ENCODE measurements at places on chromosomes 16 and 17. TPM values are rescaled to one million over a fixed set of nuclear protein-coding genes. Genes with fewer than 3 reads are reported as not detected.

The KRTAP1-5 gene
- total RNA-seq = not detected

GRCh38 chr16:74480150-74481029 is 59.1 kb upstream of the CLEC18B start:
- DNase-seq = peak; percentile 86
- H3K27ac ChIP-seq = peak overlapping the region; percentile 66
- H3K4me1 ChIP-seq = peaks cover 38% of the 10 kb centered on the region
- no peak overlapping the region for H3K4me3 ChIP-seq
- no peaks in the 10 kb centered on the region for H3K27me3 ChIP-seq
- no peaks in the 10 kb centered on the region for H3K36me3 ChIP-seq

The SPIRE2 gene
- 131 TPM for total RNA-seq

GRCh38 chr16:25416002-25416401 is 158.4 kb upstream of the ZKSCAN2 start:
- no peaks in the 10 kb centered on the region for H3K36me3 ChIP-seq
- H3K4me1 ChIP-seq = no peaks in the 10 kb centered on the region
- no peak for DNase-seq

- no peak overlapping the region for H3K27ac ChIP-seq
- H3K4me1 ChIP-seq = peaks cover 6% of the 10 kb centered on the region
- no peak overlapping the region for H3K4me3 ChIP-seq
Observed at GRCh38 chr16:78094166-78094565, 5.3 kb upstream of the WWOX start.
